Smooth muscle cell of the umbilical artery (primary cell): ENCODE measurements at places on chromosomes 12 and 14. TPM values are rescaled to one million over a fixed set of nuclear protein-coding genes. Genes with fewer than 3 reads are reported as not detected.

The PAH gene
- not detected in 2 replicates for total RNA-seq

The DCP1B gene
- 9.8 and 12.8 TPM in 2 replicates for total RNA-seq

The SIX4 gene
- 5.3 and 12.3 TPM in 2 replicates for total RNA-seq

The PSMA3 gene
- 79.0 and 98.7 TPM in 2 replicates for total RNA-seq

The COX8C gene
- not detected in 2 replicates for total RNA-seq

The COCH gene
- 0.32 TPM in 1 of 2 replicates, not detected in the other for total RNA-seq

The KRT78 gene
- total RNA-seq: not detected in 2 replicates

The CLEC2A gene
- total RNA-seq: not detected in 2 replicates

The CCDC177 gene
- total RNA-seq: not detected in 2 replicates

The RNASE13 gene
- not detected in 2 replicates for total RNA-seq

The CLEC4C gene
- not detected in 2 replicates for total RNA-seq

The ALG10B gene
- total RNA-seq: 2.1 and 3.2 TPM in 2 replicates

The CLBA1 gene
- 8.9 and 9.2 TPM in 2 replicates for total RNA-seq

The HNF1A gene
- total RNA-seq: not detected in 2 replicates

The HOXC12 gene
- not detected in 2 replicates for total RNA-seq

The FOXM1 gene
- 1.2 and 9.9 TPM in 2 replicates for total RNA-seq

The SERPINA5 gene
- total RNA-seq: not detected in 2 replicates

The MCRS1 gene
- 40.1 and 42.7 TPM in 2 replicates for total RNA-seq

The RERGL gene
- not detected in 2 replicates for total RNA-seq

The IQSEC3 gene
- 0.05 and 0.59 TPM in 2 replicates for total RNA-seq

The SLIRP gene
- 60.1 and 123 TPM in 2 replicates for total RNA-seq

The TSHR gene
- not detected in 2 replicates for total RNA-seq

The CBLN3 gene
- 1.7 and 2.7 TPM in 2 replicates for total RNA-seq

The HOMEZ gene
- 3.6 and 4.9 TPM in 2 replicates for total RNA-seq

The AICDA gene
- not detected in 2 replicates for total RNA-seq

The ACSS3 gene
- 6.2 and 8.9 TPM in 2 replicates for total RNA-seq

The STAB2 gene
- total RNA-seq: not detected in 2 replicates

The CCDC175 gene
- not detected in 2 replicates for total RNA-seq

The NTN4 gene
- 0.59 and 2.1 TPM in 2 replicates for total RNA-seq

The INHBE gene
- 2.3 and 7.4 TPM in 2 replicates for total RNA-seq

The GPR68 gene
- 6.8 and 10.1 TPM in 2 replicates for total RNA-seq

The SAMD15 gene
- total RNA-seq: 0.88 and 1.8 TPM in 2 replicates

The SPIC gene
- total RNA-seq: not detected in 2 replicates

The LYZ gene
- not detected in 2 replicates for total RNA-seq

The TMEM121 gene
- 6.7 and 11.3 TPM in 2 replicates for total RNA-seq

The LBHD2 gene
- total RNA-seq: not detected in 2 replicates
